ENCODE measurements at places on chromosomes 1 and 21.

DNA sequence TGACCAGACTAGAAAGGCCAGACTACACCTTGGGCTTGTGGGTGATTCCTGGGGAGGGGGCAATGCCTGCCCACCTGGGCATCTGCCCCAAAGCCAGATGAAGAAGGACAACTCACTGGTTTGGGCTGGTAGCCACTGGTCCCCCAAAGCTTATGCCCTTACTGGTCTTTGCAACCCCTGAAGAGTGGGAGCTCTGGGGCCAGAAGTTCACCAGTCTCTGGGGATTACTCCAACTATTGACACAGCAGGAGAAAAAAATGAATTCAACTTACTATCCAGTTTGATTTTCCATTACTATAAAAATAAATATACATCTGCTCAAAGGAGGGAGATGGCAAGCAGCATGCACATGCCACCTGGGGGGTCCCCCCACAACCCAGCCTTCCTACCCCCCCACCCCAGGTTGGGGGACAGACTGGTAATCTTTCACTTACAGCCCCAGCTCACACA is 2.6 kb downstream of the AHDC1 start:
- no peak for DNase-seq

GRCh38 chr21:14864211-14865021 is 200.4 kb downstream of the NRIP1 start:
- peak; percentile 85 for DNase-seq

DNA sequence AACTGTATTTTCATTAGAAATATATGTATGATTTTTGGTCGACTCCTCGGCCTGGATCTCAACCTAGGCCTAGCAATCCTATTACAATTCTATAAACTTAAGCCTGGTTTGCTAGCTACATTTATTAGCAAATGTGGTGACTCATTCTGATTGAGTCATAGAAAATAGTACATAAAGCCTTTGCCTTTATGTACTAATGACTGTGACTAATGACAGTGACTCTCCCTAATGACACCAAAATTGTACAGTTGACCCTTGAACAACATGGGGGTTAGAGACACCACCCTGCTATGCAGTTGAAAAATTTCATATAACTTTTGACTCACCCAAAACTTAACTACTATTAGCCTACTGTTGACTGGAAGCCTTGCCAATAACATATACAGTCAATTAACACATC is 78.9 kb downstream of the CLEC20A start:
- no peak for DNase-seq

DNA sequence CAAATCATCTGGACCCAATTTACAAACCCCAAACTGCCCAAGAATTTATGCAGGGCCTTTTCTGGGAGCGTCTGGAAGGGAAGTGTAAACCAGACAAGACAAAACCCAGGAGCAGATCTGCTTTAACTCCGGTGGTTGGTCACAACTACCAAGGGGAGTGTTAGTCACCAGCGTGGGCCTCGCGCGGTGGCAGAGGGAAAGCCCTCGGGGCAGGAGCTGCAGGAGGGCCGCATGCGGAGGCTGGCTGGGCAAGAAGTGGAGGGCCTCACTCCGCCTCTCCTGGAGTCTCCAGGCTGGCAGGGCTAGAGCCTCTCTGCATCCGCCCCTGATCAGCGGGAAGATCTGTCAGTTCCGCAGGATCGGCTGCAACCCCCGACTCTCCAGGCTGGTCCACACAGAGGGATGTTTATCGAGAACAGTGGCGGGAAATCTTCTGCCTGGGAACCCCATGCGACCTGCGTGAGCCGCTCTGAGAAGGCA is 2.0 kb downstream of the COL24A1 start:
- DNase-seq, result peak; percentile 43

GRCh38 chr1:171913385-171913784 is 72.1 kb downstream of the DNM3 start:
- no peak for DNase-seq
